T-helper 22 cell (primary cell): ENCODE measurements at places on chromosomes 12 and 14.

DNA sequence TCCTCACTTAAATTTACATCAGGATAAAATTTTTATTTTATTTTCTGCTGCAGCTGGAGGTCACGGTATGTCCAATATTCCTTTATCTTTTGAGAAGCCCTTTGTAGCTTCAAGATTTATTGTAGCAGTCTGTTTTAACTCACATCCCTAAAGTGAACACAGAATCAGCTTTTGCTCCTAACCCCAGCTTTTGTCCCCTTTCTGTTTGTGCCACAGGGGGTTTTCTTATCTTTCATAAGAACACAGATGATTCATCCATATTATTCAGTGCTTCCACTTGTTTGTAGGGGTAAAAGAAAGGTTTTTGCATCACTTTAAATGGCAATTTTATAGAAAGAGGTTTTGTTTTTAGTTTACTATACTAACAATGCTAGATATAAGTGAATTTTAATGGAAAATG lies 21.8 kb upstream of the PIK3C2G start:
- DNase-seq: no peak

GRCh38 chr12:88313554-88313953 lies 171.4 kb downstream of the TMTC3 start:
- DNase-seq: no peak

DNA sequence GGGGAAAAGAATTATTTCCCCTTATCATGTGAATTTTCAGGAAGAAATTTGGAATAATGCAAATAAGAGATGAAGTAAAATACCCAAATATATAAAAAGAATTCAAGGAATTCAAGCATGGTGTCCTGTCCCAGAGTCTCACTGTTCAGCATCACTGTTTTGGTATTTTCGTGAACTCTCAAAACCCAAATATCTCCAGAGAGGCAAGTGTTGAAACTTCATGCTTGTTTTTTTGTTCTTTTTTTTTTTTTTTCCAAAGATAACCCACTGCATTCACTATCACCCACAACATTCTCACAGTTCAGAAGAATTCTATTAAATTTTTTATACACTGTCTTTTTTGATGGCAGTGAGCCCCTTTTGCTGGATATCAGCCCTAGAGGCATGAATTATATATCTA lies 354.9 kb downstream of the DIO2 start:
- no peak for DNase-seq

- no peak for DNase-seq
Observed at GRCh38 chr14:73133795-73134194, 2.5 kb upstream of the PSEN1 start.

DNA sequence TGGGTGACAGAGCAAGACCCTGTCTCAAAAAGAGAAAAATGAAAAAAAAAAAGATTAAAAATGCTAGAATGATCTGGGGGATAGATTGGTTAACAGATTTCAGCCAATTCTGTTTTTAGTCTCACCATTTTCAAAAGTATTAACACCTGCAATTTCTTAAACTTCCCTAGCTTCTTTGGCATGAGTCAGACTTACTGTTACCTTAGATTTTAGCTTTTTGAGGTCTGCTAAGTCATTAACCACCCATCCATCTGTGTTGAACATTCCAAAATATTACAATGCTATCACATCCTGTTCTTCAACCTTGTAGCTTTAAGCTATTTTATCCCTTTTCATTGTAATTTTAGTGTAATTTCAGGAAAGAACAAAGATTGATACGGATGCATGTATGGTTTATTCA lies 59.3 kb downstream of the PPP1R13B start:
- no peak for DNase-seq

DNA sequence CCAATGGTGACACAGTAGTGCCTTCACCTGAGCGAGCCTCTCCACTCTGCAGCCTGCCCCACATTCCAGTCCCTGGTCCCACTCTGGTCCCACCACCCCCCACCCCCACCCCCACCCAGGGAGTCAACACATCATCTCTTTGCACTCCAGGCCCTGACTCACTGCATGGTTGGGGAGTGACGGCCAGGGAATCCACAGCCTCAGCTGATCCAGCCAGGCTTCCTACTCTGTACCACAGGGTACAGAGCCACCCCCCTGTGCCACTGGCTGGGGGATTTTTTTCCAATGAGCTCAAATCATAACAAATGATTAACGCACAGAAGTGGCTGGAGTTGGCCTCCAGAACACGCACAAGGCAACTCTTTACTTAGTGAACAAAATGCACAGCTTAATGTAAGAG lies 233.7 kb downstream of the NTF3 start:
- no peak for DNase-seq

- no peak for DNase-seq
Observed at GRCh38 chr14:50523271-50524041, 8.9 kb downstream of the MAP4K5 start.

DNA sequence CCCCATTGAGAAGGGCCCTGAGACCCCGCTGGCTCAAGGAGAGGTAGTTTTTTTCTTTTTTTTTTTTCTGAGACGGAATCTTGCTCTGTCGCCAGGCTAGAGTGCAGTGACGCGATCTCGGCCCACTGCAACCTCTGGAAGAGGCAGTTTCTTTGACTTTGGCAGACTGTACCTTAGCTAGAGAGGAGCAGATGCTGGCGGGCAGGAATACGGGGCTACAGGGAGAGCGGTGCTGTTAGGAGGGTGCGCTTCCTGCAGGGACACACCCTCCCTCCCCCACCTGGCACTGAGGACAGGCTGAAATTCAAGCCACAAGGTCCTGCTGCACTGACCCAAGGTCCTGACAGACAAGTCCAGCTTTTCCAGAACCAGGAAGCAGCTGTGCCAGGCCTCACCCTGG lies 32.2 kb upstream of the NUDT14 start:
- DNase-seq: no peak

- no peak for DNase-seq
Observed at GRCh38 chr14:37591941-37592481, 3.0 kb downstream of the FOXA1 start.

DNA sequence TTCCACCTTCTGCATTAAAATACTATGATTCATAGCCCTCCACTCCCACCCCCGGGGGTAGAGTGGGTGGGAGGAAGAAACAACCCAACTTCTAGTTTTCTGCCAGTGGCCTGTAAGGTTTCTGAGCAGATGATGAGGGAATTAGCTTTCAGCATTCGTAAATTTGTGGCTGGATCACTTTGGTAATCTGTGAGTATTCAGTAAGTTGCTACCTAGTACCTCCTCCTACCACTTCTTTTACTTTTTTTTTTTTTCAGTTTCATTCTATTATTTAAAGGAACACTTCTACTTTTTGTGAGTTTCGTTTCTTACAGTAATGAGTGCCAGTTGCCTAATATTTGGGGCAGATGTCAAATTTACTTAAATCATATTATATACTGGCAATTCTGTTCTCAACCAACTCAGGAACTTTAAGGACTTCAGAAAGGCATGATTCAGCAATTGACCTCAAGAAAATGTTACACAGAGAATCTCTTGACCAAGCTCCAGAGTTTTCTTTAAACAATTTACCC lies 42.4 kb upstream of the EMP1 start:
- DNase-seq: no peak

DNA sequence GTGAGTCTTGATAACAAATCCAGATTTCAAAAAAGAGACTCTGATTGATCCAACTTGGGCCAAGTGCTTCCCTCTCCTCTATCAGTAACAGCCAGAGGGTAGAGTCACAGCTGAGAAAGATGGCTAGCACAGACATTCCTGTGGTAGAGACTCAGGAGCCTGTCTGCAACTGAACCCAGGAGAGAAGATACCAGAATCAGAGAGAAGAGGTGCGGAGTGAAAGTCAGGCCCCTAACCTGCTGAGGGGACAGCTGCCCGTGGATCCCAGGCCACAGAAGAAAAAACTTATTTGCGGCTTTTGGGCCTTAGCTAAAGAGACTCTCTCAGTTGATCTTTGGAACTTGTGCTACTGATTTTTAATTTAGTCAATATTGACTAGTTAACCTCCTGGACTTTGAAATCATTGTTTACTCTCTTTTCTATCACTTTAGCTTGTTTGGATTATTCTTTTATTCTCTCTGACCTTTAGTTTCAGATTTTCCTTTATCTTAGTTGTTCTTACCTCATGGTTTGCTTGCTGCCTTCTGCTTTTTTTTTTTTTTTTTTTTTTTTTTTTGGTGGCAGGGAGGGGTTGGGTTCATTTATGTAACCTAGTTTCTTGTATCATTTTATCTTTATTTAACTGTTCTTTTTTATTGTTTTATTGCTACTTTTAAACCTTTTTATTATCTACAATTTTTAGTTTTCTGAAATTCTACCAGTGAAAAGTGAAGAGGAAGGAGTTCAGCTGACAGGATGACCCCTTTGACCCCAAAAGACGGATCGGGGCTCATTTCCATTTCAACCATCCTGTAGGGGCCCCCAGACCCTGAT lies 154.9 kb upstream of the KRR1 start:
- DNase-seq: no peak

DNA sequence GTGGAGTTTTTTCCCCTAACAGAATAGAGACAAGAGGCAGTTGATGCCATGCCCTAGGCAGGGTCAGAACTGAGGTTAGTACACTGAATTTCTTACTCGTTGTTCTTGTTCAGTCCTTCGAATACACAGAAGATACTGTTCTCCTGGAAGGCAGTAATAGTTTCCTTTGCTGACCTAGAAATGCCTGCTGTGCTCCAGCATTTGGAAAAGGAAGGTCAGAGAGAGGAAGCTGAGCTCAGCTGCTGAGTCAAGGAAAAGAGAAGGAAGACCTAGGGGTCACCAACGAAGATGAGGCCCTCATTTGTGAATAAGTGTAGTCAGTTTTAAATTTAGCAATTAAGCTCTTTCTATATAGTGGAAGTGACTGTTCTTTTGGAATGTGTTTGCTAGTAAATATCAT lies 100.1 kb downstream of the CRADD start:
- no peak for DNase-seq

- no peak for DNase-seq
Observed at GRCh38 chr12:92378682-92379479, 233.2 kb upstream of the BTG1 start.

DNA sequence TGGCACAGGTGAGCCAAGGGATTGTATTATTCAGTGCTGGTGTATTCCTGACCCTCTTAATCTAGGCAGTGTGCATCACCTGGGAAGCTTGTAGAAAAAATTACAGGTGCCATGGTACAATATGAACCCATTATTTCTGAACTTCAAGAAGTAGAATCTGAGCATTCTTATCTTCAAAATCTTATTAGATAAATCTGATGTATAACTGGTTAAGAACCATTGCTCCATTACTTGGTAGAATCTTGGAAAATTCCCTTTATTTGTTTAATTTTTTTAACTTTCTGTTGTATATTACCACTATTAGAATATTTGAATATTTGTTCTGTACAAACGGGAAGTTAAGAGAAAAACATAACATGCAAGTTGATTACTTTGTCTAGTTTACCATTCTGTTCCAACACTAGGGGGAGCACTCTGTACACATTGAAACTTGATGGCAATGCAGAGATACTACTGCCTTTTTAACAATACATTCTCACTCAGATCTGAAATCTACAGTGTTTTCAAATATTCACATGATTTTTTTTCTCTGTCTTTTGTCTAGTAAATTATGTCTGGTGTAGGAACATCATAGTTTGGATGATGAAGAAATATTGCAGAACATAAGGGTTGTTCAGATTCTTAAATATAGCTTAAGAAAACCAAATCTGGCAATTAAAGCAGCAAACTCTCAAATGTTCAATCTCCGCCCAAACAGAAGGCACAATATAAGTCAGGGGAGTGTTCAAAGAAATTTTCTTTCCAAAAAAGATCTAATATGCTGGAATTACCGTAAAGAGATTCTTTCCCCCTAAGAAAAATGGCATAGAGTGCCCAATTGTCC lies 196.6 kb downstream of the PCNX1 start:
- DNase-seq: no peak

DNA sequence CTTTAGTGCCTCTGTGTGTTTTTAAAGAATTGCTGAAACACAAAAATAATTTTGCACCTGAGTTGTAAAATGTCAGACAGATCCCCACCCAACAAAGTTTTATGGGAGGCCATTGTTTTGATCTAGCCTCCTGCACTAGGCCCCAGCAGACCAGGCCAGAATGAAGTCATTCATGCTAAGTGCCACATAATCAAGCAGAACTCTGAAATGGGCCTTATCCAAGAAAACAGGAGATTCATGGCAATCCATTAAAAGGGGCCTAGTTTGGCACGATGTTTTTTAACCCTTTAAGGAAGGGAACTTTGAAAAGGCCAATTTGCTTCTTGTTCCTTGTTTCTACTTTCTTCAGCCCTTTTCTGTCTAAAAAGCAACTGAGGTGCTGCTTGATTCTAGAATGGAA lies 260.9 kb downstream of the ITPR2 start:
- no peak for DNase-seq

DNA sequence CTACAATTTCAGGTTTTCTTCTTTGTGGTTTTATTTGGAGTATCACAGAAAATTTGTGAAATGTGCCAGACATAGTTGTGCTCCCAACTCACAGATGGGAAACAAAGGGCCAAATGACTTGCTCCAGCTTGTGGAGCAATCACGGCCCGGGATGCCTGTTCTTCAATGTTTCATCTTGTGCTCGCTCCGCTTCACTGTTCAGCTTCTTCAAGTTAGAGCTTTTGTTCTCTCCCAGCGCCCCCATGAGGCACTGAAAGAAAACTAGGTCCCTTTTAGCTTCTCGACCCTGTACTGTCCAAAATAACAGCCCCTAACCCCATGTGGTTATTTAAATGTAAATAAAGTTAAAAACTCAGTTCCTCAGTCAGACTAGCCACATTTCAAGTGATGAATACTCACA lies 187.9 kb upstream of the STXBP6 start:
- no peak for DNase-seq

- DNase-seq: no peak
Observed at GRCh38 chr12:6532927-6533652, 1.2 kb upstream of the GAPDH start.

DNA sequence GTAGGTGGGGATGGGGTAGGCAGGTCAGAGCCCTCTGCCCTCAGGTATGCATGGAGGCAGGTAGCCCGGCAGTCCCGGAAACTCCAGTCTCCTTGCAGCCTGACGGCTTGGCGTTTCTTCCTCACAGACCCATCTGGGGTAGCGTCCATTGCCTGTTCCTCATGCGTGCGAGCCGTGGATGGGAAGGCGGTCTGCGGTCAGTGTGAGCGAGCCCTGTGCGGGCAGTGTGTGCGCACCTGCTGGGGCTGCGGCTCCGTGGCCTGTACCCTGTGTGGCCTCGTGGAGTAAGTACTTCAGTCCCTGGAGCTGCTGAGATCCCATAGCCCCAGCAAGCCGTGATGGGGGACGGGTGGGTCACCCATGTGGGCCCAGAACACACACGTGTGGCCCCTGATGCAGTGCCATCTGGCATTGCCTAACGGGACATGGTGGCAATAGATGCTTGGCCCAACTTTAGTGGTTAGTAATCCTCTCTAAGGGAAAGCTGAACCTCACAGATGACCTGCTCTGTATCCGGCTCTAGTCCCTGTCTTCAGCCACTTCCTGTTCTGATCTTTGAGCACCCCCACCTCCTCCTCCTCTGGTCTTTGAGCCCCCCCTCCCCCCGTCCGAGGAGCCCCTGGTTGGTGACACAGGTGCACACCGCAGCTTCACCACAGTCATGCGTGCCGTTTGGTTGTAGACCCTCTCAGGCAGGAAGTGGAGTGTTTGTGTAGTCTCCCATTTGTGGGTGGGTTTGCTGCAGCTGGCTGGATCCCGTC lies 3.7 kb downstream of the SIVA1 start:
- DNase-seq: no peak
